ENCODE measurements at places on chromosomes 4 and X.

GRCh38 chr4:24655326-24655725 lies 71.0 kb upstream of the DHX15 start:
- peaks cover 15% of the 10 kb centered on the region for H3K27me3 ChIP-seq
- peaks cover 7% of the 10 kb centered on the region for H3K4me1 ChIP-seq
- no peak overlapping the region for H3K27ac ChIP-seq

DNA sequence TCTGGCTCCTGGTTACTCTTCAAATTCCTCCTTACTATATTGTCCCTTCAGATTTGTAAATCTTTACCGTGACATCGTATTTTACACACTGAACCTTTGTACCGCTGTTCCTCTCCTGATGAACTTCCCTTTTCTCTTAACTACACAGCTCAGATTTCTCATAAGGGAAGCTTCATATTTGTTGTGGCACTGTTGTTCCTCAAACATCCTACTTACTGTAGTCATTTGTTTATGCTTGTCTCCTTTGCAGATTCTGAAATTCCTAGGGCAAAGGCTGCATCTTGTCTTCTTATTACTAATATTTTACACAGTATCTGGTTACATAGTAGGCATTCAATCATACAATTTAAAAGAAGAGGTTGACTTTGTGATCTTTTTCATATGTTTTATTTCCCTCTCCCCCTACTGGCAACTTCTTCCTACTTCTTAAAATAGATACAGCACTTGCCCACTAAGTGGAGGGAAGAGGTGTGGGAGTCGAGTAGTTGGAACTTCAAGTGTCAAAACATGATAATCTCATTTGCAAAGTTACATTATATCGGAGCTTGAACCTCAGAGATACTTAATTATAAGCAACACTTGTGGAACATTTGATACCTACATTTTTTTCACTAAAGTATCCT lies 50.0 kb downstream of the TET2 start:
- H3K4me1 ChIP-seq = peaks cover 57% of the 10 kb centered on the region
- no peaks in the 10 kb centered on the region for H3K27me3 ChIP-seq
- H3K4me3 ChIP-seq = no peak overlapping the region
- no peak for DNase-seq
- H3K36me3 ChIP-seq = peaks cover 47% of the 10 kb centered on the region

DNA sequence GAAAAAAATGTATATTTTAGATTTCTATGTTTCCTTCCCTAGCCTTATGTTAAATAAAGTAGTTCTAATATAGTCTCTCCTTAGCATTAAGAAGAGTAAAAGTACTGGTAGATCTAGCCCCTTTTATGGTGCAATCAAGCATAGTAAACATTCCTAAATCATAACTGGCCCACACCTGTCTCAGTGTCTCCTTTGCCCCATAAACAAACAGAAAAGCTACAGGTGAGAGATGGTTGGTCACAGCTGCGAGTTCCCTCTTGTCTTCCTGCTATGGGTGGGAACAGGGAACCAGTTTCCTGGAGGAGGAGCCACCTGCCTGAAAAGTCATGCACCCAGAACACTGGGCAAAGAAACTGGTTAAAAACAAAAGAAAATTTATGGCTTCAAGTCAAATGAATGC lies 16.6 kb downstream of the SOWAHB start:
- no peaks in the 10 kb centered on the region for H3K36me3 ChIP-seq
- no peak overlapping the region for H3K27ac ChIP-seq
- H3K4me1 ChIP-seq = no peaks in the 10 kb centered on the region
- H3K27me3 ChIP-seq = peaks cover 10% of the 10 kb centered on the region

DNA sequence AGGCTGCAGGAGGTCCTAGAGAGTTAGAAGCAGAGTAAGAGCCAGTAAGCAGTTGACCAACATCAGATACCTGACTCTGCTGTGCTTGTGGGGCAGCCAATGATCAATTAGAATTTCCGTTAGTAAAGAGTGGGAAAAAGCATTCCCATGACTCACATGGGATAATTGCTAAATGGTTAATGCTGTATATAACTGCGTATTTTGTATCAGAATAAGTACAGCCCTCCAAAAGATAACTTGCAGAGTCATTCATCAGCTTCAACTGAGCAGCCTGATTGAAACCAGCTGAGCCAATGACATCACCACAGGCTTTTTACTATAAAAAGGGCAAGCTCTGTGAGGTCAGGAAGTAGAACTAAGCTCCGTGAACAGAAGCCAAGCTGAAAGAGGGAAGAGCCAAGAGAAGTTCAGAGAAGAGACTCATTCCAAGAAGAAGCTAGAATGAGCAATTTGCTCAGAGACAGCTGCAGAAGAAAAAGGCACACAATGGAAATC lies 67.9 kb downstream of the PPP3CA start:
- H3K27ac ChIP-seq = peak overlapping the region; percentile 36
- H3K4me3 ChIP-seq = peak overlapping the region; percentile 60
- H3K27me3 ChIP-seq = no peaks in the 10 kb centered on the region
- DNase-seq = no peak
- no peaks in the 10 kb centered on the region for H3K36me3 ChIP-seq
- peaks cover 43% of the 10 kb centered on the region for H3K4me1 ChIP-seq

DNA sequence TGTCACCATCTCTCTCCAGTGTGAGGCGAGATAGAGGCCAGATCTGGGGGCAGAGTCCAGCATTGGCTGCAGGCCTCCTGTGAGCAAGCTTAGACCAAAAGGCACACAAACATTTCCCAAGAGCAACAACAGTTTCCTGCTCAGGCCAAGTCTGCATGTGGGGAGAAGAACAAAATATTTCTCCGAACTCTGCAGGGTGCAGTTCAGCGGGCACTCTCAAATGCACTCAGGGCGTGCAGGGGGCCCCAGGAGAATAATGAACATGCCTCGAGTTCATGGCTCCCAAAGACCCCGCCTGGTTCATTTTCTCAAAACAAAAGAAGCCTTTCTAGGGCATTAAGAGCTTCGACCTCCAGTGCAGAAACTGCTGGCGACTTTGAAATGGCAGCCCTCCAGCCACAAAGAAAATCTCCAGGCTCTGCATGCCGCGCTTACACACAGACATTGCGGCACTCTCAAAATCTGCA lies 57.8 kb upstream of the HELT start:
- peaks cover 3% of the 10 kb centered on the region for H3K36me3 ChIP-seq
- no peak for DNase-seq
- H3K27ac ChIP-seq = no peak overlapping the region
- H3K27me3 ChIP-seq = peaks cover 6% of the 10 kb centered on the region
- no peak overlapping the region for H3K4me3 ChIP-seq

GRCh38 chr4:79022529-79022928 lies 83.3 kb upstream of the PAQR3 start:
- no peaks in the 10 kb centered on the region for H3K36me3 ChIP-seq
- no peak overlapping the region for H3K27ac ChIP-seq
- no peak for DNase-seq

DNA sequence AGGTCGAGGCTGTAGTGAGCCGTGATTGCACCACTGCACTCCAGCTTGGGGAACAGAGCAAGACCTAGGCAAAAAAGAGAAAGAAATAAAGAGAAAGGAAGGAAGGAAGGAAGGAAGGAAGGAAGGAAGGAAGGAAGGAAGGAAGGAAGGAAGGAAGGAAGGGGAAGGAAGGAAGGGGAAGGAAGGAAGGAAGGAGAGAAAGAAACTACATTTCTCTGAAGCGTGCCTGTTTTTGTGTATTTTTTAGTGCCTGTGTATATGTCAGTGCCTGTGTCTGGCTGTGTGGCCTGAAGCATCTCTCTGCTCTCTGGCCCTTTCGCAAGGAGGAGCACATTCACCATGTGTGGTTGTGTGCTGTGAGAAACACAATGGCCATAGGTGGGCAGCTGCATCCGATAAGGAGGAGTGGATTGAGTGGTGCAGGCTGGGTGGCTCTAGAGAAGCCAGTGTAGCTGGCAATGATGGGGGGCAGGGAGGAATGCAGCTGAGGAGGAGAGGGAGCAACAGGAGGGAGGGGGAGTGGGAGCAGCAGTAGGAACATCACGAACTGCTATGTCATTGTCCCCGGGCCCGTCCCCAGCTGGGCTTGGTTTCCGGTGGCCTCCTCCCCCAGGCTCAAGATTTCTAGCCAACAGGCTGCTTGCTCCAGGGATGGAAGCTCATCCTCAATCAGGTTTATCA lies 11.4 kb downstream of the SYN1 start:
- H3K36me3 ChIP-seq = no peaks in the 10 kb centered on the region
- H3K27me3 ChIP-seq = no peaks in the 10 kb centered on the region
- no peak overlapping the region for H3K4me3 ChIP-seq
- no peak overlapping the region for H3K27ac ChIP-seq
- no peak for DNase-seq

DNA sequence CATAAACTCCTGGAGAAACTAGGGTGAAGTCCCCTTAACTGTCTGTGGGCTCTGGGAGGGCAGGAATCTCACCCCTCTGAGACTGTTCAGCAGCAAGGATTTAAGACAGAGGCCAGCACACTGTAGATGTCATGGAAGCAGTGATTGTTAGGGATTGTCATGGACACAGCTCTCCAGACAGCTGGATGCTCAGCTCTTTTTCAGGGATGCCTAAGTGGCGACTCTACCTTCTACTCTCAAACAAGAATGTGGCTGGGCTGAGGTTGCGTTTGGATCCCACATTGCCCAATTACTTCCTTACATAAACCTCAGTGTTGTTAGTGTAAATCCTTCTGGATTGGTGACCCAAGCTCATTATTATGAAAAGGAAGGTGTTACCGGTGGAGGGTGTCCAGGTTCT lies 291.9 kb upstream of the VCX3A start:
- DNase-seq = no peak
- no peak overlapping the region for H3K27ac ChIP-seq
- H3K27me3 ChIP-seq = no peaks in the 10 kb centered on the region
- H3K4me3 ChIP-seq = no peak overlapping the region
- no peaks in the 10 kb centered on the region for H3K36me3 ChIP-seq
- H3K4me1 ChIP-seq = no peaks in the 10 kb centered on the region

- no peak overlapping the region for H3K27ac ChIP-seq
- no peak overlapping the region for H3K4me3 ChIP-seq
- no peak for DNase-seq
Measured at GRCh38 chrX:16772460-16772859, 13.8 kb upstream of the TXLNG start.

- H3K36me3 ChIP-seq = no peaks in the 10 kb centered on the region
- DNase-seq = no peak
- no peaks in the 10 kb centered on the region for H3K27me3 ChIP-seq
Measured at GRCh38 chr4:141021397-141022110, 111.7 kb downstream of the RNF150 start.

GRCh38 chr4:174278467-174278866 lies 5.0 kb downstream of the FBXO8 start:
- no peak for DNase-seq
- H3K4me3 ChIP-seq = no peak overlapping the region
- H3K4me1 ChIP-seq = peaks cover 60% of the 10 kb centered on the region
- no peak overlapping the region for H3K27ac ChIP-seq
- peaks cover 11% of the 10 kb centered on the region for H3K36me3 ChIP-seq

DNA sequence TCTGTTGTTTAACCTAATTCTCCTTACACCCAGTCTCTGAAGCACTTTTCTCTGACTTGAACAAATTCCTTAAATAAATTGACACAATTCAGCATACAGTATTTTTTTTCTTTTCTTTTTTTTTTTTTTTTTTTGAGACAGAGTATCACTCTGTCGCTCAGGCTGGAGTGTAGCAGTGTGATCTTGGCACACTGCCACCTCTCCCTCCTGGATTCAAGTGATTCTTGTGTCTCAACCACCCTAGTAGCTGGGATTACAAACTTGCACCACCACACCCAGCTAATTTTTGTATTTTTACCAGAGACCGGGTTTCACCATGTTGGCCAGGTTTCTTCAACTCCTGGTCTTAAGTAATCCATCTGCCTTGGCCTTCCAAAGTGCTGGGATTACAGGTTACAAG lies 1498.1 kb upstream of the PCDH10 start:
- DNase-seq = no peak
- H3K27me3 ChIP-seq = no peaks in the 10 kb centered on the region
- no peak overlapping the region for H3K27ac ChIP-seq
- H3K4me1 ChIP-seq = no peaks in the 10 kb centered on the region

- H3K4me3 ChIP-seq = no peak overlapping the region
- H3K27me3 ChIP-seq = no peaks in the 10 kb centered on the region
- H3K4me1 ChIP-seq = no peaks in the 10 kb centered on the region
- no peak for DNase-seq
- no peak overlapping the region for H3K27ac ChIP-seq
Measured at GRCh38 chrX:33194876-33195433, 16.4 kb downstream of the DMD start.

GRCh38 chr4:73814679-73815078 lies 21.8 kb upstream of the CXCL6 start:
- DNase-seq = no peak
- H3K4me3 ChIP-seq = no peak overlapping the region
- H3K27ac ChIP-seq = no peak overlapping the region
- no peaks in the 10 kb centered on the region for H3K27me3 ChIP-seq
- H3K4me1 ChIP-seq = no peaks in the 10 kb centered on the region
- H3K36me3 ChIP-seq = no peaks in the 10 kb centered on the region

GRCh38 chrX:15334561-15334960 lies 762 bp downstream of the PIGA start:
- H3K36me3 ChIP-seq = peaks cover 3% of the 10 kb centered on the region
- H3K4me1 ChIP-seq = peaks cover 14% of the 10 kb centered on the region
- peaks cover 2% of the 10 kb centered on the region for H3K27me3 ChIP-seq
- H3K27ac ChIP-seq = peak overlapping the region; percentile 83
- no peak for DNase-seq

DNA sequence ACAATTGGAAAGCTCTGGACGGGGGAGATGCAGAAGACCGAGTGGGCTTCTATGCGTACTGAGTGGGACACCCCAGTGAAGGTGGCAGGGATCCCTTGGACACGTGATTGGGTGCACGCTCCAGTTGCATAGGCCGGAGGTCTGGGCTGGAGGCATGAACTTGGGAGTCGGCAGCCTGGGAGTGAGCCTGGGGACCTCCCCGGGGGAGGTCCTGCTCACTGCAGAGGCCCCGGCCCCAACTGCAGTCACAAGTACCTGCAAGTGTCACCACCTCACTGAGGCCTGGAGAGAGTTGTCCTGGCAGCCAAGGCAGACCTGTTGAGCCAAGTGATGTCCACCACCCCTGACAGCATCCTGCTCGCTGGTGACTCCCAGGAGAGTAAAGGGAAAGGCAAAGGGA lies 49.3 kb upstream of the HMX1 start:
- H3K27ac ChIP-seq = no peak overlapping the region
- H3K4me3 ChIP-seq = no peak overlapping the region
- peaks cover 14% of the 10 kb centered on the region for H3K27me3 ChIP-seq
- DNase-seq = no peak
- H3K36me3 ChIP-seq = no peaks in the 10 kb centered on the region

DNA sequence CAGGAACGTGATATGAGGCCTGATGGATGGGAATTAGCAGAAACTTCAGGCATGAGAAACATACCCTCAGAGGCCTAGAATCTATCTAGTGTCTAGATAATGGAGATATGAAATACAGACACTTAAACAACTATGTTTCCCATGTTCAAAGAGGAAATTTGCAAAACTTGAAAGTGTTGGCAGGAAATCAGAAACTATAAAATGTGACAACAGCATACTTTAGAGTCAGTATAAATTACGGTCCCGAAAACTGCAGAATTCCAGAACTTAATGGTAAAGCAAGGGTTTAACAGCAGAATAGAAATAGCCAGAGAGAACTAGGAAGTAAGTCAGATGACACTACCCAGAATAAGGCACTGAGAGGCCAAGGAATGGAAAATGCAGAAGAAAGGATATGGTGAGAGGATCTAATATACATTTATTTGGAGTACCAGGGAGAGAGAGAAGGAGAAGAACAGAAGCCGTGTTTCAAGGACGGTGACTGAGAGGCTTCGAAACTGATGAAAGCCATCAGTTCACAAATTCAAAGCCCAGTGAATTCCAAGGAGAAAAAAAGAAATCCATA lies 7.4 kb downstream of the HTT-AS start:
- H3K27ac ChIP-seq = no peak overlapping the region
- DNase-seq = no peak
- H3K4me1 ChIP-seq = no peaks in the 10 kb centered on the region
- H3K27me3 ChIP-seq = no peaks in the 10 kb centered on the region
- H3K4me3 ChIP-seq = no peak overlapping the region
- H3K36me3 ChIP-seq = peaks cover 2% of the 10 kb centered on the region

Data from activated naive CD8-positive, alpha-beta T cell treated with anti-CD3 and anti-CD28 coated beads, Interleukin-2, amount 50 U/mL, for 24 hours (primary cell).